ENCODE measurements at places on chromosomes 5 and 9.

GRCh38 chr5:1516615-1517601, 6.9 kb downstream of the LPCAT1 start:
- peak; percentile 1 for DNase-seq
- peaks cover 3% of the 10 kb centered on the region for H3K27me3 ChIP-seq
- peaks cover 18% of the 10 kb centered on the region for H3K4me1 ChIP-seq
- no peak overlapping the region for H3K27ac ChIP-seq

DNA sequence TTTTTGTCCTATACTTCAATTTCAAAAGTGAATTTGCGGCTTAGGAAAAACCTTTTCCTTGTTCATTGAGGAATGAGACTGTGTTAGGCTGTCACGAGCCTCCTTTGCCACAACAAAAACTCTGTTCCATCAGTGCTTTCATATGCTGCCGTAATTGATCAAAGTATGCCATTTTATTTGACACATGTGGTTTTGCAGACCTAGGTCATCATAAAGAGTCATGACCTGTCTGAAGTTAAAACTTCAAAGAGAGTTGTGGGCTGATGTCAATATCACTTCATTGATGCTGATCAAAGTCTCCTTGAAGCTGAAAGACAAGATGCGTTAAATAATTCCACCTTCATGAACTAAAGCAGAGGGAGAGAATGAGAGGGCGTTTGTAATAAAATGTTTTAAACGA, 55.5 kb downstream of the SYK start:
- DNase-seq: no peak
- H3K27me3 ChIP-seq: no peaks in the 10 kb centered on the region
- no peaks in the 10 kb centered on the region for H3K36me3 ChIP-seq
- H3K4me3 ChIP-seq: no peak overlapping the region
- no peak overlapping the region for H3K27ac ChIP-seq
- no peaks in the 10 kb centered on the region for H3K4me1 ChIP-seq

- no peak for DNase-seq
- H3K4me3 ChIP-seq: peak overlapping the region; percentile 85
- H3K36me3 ChIP-seq: peaks cover 16% of the 10 kb centered on the region
- peak overlapping the region; percentile 96 for H3K27ac ChIP-seq
Observed at GRCh38 chr5:159263569-159263905, 447 bp downstream of the UBLCP1 start.

DNA sequence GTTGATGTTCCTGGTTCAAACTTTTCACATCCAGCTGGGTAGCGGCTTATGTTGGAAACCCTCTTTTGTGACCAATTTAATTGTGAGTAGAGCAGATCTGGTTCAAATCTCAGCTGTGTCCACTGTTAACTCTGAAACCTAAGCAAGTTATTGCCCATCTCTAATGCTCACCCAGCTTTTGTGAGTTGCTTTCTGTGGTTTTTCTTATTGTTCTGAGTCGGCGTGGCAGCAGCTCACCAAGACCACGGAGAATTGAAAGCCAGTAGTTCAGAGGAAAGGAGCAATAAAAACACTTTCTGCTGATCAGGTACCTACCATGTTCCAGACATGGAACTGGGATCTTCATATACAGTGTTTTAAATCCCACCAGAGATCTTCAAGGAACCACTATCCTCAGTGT, 114.4 kb downstream of the DOCK2 start:
- no peak overlapping the region for H3K4me3 ChIP-seq
- no peak overlapping the region for H3K27ac ChIP-seq
- no peaks in the 10 kb centered on the region for H3K36me3 ChIP-seq
- no peak for DNase-seq
- peaks cover 67% of the 10 kb centered on the region for H3K27me3 ChIP-seq

DNA sequence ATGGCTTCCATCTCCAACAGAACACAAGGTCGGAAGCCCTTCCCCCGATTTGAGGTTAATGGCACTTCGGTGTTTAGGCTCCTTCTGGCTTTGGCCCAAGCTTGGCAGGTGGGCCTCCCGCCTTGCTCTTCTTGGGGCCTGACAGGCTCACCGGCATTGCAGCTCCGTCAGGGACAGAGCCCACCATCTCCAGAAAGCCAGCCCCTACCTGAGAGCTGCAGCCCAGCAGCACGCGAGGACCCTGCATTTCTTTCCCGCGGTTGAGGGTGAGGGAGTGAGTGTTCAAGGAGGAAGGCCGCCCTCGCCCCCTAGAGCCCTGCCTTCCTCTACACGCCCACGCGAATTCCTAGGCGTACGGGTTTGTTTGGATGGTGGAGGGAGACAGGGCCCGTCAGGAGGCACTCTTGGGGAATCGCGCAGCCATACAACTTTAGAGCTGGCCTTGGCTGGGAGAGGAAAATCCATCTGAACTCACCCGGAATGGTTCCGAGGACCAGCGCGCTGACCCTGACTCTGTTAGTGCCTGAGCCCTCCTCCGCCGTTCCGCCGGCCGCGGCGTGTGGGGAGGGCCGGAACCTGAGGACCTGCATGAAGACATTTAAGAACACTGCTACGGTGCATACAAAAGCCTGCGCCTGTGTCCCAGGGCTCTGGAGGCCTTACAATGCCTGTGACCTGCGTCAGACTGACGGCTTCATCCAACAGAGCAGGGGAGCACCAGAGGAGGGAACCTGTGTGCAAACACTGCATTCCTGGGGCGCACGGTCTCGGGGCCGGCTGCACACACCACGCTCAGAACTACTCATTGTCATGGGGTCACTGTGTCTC, 73.8 kb downstream of the MRPL36 start:
- no peaks in the 10 kb centered on the region for H3K4me1 ChIP-seq
- no peaks in the 10 kb centered on the region for H3K36me3 ChIP-seq
- peak; percentile 7 for DNase-seq

- H3K4me3 ChIP-seq: no peak overlapping the region
- H3K36me3 ChIP-seq: peaks cover 6% of the 10 kb centered on the region
- no peaks in the 10 kb centered on the region for H3K4me1 ChIP-seq
- H3K27ac ChIP-seq: no peak overlapping the region
- no peaks in the 10 kb centered on the region for H3K27me3 ChIP-seq
Observed at GRCh38 chr5:81313686-81314085, 12.3 kb downstream of the ZCCHC9 start.

DNA sequence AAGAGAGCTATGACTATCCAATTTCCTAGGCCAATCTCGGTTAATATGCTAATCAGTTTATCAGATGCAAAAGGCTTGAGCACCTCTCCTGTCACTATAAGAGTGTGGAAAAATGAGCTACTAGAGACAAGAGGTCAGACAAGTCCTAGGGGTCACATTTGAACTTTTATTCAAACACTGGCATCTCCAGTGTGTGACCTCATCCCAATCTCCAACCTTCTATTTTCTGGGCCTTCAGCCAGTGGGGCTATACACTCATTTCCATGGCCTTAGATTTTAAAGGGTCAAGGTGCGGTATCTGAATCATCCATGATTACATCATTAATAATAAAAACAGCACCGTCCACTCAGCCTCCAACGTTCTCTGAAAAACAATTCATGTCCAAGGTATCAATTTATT, 139.6 kb upstream of the LRRTM2 start:
- H3K4me3 ChIP-seq: no peak overlapping the region
- H3K36me3 ChIP-seq: peaks cover 9% of the 10 kb centered on the region
- no peaks in the 10 kb centered on the region for H3K27me3 ChIP-seq
- no peak overlapping the region for H3K27ac ChIP-seq

All from progenitor cell of endocrine pancreas (in vitro differentiated cells).